ENCODE measurements at places on chromosomes 7 and 10. TPM values are rescaled to one million over a fixed set of nuclear protein-coding genes. Genes with fewer than 3 reads are reported as not detected.

Gene HTR5A
- not detected for total RNA-seq

Gene GRID2IP
- total RNA-seq, result 0.09 TPM

- DNase-seq, result no peak
- H3K27ac ChIP-seq, result no peak overlapping the region
- no peaks in the 10 kb centered on the region for H3K36me3 ChIP-seq
- H3K4me1 ChIP-seq, result peaks cover 3% of the 10 kb centered on the region
- no peaks in the 10 kb centered on the region for H3K27me3 ChIP-seq
Measured at GRCh38 chr7:27302590-27302989, 60.0 kb downstream of the EVX1 start.

- DNase-seq, result no peak
- H3K4me3 ChIP-seq, result no peak overlapping the region
- no peaks in the 10 kb centered on the region for H3K36me3 ChIP-seq
- H3K4me1 ChIP-seq, result peaks cover 82% of the 10 kb centered on the region
Measured at GRCh38 chr7:150966002-150966401, 12.1 kb downstream of the KCNH2 start.

DNA sequence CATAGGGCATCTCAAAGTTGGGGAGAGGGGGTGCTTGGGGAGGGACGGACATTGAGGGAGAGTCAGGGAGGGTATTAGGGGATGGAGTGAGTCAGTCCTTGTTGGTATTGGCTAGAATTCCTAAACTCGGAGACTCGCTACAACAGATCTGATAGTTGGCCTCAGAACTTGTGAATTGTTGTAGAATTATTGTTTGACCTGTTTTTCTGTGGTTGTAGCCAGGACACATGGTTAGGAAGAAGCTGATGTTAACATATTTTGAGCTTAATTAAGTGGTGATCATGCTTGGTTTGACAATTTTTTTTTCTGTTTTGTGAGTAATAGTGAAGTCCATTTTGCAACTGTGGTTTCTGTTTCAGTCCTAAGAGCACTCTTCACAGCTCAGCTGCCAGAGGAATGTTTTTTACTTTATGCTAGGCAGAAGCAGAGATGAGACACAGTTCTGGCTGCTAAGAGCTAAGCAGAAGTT lies 1190.3 kb upstream of the C7orf33 start:
- H3K36me3 ChIP-seq, result no peaks in the 10 kb centered on the region
- no peaks in the 10 kb centered on the region for H3K4me1 ChIP-seq
- H3K27me3 ChIP-seq, result no peaks in the 10 kb centered on the region
- no peak overlapping the region for H3K4me3 ChIP-seq

- H3K27me3 ChIP-seq, result no peaks in the 10 kb centered on the region
- no peaks in the 10 kb centered on the region for H3K36me3 ChIP-seq
- no peak overlapping the region for H3K4me3 ChIP-seq
Measured at GRCh38 chr10:29112827-29113615, 175.8 kb upstream of the LYZL1 start.

Measured in muscle of leg (tissue), 16 donors.